ENCODE measurements at places on chromosomes 1 and 21.

DNA sequence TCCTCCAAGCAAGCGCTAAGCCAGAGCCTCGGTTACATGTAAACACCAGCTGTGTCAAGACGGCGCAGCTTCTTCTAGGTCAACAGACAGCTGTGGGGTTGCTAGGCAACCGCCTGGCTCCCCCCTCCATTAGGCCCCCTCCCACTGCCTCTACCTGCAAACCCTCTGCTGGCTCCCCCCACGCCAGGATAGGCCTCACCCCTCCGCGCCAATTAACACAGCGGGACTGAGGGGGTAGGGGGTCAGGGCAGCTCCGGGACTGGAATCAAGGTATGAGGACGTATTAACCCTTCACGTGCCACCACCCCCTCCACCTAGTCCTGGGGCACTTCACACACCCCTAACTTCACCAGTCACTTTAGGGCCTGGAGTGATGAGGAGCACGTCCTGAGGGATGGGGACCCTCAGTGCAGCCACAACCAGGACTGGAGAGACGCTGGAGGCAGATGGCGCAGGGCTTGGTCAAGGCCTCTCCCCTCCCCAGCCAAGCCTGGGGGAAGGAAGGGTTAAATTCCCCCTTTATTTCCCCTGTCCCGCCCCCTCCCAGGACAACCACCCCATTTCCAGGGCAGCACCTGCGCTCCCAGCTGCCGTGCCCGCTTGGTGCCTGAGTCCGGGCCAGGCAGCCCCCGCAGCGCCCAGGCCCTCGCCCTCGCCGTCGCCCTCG lies 37.4 kb upstream of the WASF2 start:
- DNase-seq = peak; percentile 48

GRCh38 chr21:36976228-36976861 lies 9.9 kb upstream of the HLCS start:
- DNase-seq = no peak

DNA sequence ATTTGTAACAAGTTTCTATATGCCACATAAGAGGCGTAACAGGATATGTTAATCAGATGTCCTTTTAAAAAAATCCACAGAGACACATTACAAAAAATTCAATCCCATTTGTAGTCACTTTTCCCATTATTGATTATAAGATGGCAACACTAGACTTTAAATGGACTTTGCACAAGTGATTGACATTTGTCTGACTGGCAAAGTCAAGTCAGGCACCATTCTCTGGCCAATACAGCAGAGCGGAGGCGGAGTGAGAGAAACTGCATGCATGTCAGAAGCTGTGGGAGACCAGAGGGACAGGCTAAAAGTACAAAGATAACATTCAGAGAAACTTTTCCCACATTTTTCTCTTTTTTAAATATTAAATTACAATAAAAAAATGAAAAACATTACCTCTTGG lies 28.1 kb upstream of the RGS5 start:
- no peak for DNase-seq

DNA sequence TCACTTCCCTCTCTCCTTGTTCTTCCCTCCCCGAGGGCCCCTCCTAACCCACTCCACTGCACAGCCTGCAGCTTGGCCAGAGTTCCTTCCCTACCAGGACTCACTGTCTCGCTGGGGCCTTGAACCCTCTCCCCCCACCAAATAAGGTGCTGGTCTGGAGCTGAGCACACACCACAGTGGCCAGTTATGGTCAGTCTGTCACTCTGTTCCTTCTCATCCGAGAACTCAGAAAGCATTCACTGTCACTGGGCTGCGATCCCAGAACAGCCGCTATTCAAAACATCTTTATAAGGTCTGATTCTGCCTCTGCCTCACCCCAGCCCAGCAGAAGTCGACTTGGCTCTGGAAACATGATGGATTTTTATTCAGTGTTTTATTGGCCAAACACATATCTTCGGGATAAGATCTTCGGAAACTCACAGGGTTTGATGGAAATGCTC lies 19.8 kb upstream of the LBR start:
- DNase-seq = no peak

- no peak for DNase-seq
Measured at GRCh38 chr21:45256021-45256911, 31.4 kb downstream of the POFUT2 start.
